ENCODE measurements at places on chromosomes 2 and 18. TPM values are rescaled to one million over a fixed set of nuclear protein-coding genes. Genes with fewer than 3 reads are reported as not detected.
A peak's percentile ranks its signal among the peaks of the same experiment; 100 is the strongest.

DNA sequence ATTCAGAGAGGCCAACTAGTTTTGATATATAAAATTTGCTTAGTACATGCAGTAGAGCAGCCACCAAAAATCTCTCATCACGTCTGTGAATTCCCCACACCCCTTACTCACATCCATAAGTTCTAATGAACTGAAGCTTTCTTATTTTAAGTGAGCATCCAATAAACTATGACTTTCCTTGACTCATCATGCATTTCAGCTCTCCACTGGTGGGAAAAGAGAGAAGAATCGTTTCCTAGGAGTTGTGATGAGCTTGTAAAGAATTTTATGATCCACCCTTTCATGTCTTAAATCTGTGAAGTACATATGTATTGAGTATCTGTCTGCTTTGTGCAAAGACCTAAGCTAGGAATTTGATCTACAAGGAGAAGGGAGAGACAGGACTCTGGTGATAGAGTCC is 428.6 kb downstream of the SETBP1 start:
- no peak for DNase-seq
- H3K4me3 ChIP-seq, result no peak overlapping the region
- H3K27ac ChIP-seq, result no peak overlapping the region
- peaks cover 7% of the 10 kb centered on the region for H3K4me1 ChIP-seq
- H3K27me3 ChIP-seq, result peaks cover 11% of the 10 kb centered on the region

- H3K4me3 ChIP-seq, result no peak overlapping the region
- no peak for DNase-seq
- no peaks in the 10 kb centered on the region for H3K36me3 ChIP-seq
- H3K4me1 ChIP-seq, result peaks cover 4% of the 10 kb centered on the region
- H3K27ac ChIP-seq, result no peak overlapping the region
Observed at GRCh38 chr2:221289389-221289788, 282.7 kb downstream of the EPHA4 start.

- no peak for DNase-seq
- H3K4me3 ChIP-seq, result no peak overlapping the region
- no peak overlapping the region for H3K27ac ChIP-seq
- H3K27me3 ChIP-seq, result peaks cover 4% of the 10 kb centered on the region
- H3K4me1 ChIP-seq, result no peaks in the 10 kb centered on the region
Observed at GRCh38 chr2:127003070-127003800, 103.7 kb downstream of the BIN1 start.

GRCh38 chr18:12658426-12659138 is 675 bp upstream of the SPIRE1 start:
- H3K4me3 ChIP-seq, result peak overlapping the region; percentile 90
- peaks cover 36% of the 10 kb centered on the region for H3K4me1 ChIP-seq
- peak overlapping the region; percentile 97 for H3K27ac ChIP-seq

DNA sequence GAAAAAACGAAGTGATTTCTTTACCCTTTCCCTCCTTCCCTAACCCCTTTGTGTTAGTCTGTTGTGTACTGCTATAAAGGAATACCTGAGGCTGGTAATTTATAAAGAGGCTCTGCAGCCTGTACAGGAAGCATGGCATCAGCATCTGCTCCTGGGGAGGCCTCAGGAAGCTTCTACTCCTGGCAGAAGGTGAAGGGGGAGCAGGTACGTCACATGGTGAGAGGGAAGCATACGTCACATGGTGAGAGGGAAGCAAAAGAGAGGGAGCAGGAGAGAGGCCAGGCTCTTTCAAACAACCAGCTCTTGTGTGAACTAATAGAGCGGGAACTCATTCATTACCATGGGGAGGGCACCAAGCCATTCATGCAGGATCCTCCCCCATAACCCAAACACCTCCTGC is 126.2 kb downstream of the CAPN13 start:
- no peak overlapping the region for H3K27ac ChIP-seq
- H3K4me3 ChIP-seq, result no peak overlapping the region
- H3K36me3 ChIP-seq, result no peaks in the 10 kb centered on the region

GRCh38 chr2:58800881-58801280 is 559.8 kb upstream of the FANCL start:
- no peak for DNase-seq
- peaks cover 21% of the 10 kb centered on the region for H3K27me3 ChIP-seq
- no peak overlapping the region for H3K4me3 ChIP-seq
- no peak overlapping the region for H3K27ac ChIP-seq

GRCh38 chr18:50750546-50750945 is 69.3 kb downstream of the MRO start:
- no peak overlapping the region for H3K4me3 ChIP-seq
- no peak for DNase-seq
- no peak overlapping the region for H3K27ac ChIP-seq
- no peaks in the 10 kb centered on the region for H3K36me3 ChIP-seq
- no peaks in the 10 kb centered on the region for H3K4me1 ChIP-seq
- peaks cover 44% of the 10 kb centered on the region for H3K27me3 ChIP-seq

GRCh38 chr2:159677654-159678053 is 34.7 kb upstream of the MARCHF7 start:
- DNase-seq, result no peak
- H3K27me3 ChIP-seq, result no peaks in the 10 kb centered on the region
- no peak overlapping the region for H3K4me3 ChIP-seq
- H3K36me3 ChIP-seq, result no peaks in the 10 kb centered on the region
- no peaks in the 10 kb centered on the region for H3K4me1 ChIP-seq

Gene FARSB
- total RNA-seq, result 19.3 TPM
